ENCODE measurements at places on chromosomes 4 and X.

GRCh38 chr4:30720661-30721184, 554 bp downstream of the PCDH7 start:
- no peak for DNase-seq

- DNase-seq: no peak
Observed at GRCh38 chrX:24335871-24336270, 22.0 kb upstream of the SUPT20HL2 start.

DNA sequence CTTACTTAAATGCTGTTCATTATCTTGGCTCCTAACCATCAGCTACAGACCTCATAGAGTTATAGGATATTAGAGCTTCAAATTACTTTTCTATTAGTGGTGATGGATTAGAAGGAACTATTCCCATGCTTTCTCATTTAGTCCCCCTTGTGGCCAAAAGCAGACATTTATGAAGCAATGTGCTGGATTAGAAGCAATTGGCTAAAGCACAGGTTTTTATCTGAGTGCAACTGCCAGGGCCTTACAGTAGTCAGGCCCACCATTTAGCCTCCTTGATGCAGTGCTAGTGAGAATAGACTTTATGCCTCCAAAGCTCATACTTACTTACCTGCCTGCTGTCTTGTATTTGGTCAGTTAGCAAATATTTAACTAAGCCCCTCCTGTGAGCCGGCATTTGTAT, 93.0 kb downstream of the TSPAN7 start:
- DNase-seq: no peak

- no peak for DNase-seq
Observed at GRCh38 chr4:69713593-69713992, 46.8 kb downstream of the SULT1B1 start.

DNA sequence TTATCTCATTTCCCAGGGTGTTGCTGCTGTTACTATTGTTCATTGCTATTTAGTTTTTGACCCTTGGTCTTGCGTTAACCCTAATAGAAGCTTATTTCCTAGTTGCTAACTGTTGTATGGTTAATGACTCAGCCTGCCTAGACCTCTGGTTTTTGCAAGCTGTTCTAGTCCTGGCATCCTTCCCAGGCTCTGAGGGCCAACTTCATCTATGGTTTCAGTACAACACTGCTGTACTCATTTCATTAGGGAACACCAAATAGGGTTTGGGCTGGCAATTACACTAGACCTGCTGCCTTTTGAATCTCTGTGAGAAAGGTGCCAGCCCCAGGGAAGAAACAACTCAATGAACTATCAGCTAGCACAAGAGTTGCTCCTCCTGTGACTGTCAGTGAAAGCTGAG, 59.6 kb downstream of the DCX start:
- DNase-seq: no peak

- no peak for DNase-seq
Observed at GRCh38 chr4:40559585-40560465, 69.8 kb downstream of the RBM47 start.

GRCh38 chr4:1211371-1211770, 37.6 kb downstream of the CTBP1 start:
- DNase-seq: no peak

GRCh38 chr4:111639120-111639690, 506.0 kb upstream of the FAM241A start:
- no peak for DNase-seq

DNA sequence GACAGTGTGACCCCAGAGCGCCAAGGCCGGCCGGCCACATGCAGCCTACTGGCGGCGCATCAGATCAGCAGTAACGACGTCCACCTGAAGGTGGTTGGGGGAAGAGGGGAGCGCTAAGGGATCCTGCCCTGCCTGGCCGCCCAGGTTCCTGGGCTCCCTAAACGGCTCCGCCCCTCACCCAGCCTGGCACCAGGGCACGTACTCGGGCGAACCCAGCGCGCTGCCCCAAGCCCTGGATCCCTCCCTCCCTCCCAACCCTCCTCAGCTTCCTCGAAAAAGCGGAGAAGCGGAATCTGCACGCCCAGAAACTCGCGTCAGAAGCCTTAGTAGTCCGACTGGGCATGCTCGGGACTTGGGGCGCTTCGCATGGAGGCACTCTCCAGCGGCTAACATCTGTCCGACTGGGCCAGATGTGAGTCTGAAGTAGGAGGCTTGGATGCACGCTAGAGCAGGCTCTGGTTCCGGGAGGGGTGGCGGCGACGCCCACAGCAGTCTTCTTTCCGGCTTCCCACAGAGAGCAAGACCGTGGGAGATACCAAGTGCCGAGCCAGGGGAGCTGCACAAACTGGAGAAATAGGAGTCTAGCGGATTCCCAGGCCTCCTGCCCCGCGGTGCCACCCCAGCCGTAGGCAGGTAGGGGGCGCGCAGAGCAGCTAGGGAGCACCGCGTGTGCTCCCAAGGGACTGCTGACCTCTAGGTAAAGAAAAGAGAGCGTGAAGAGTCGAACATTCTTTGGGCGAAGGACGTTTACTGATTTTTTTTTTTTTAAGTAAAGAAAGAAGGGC, 114.3 kb upstream of the TEX13C start:
- DNase-seq: no peak

DNA sequence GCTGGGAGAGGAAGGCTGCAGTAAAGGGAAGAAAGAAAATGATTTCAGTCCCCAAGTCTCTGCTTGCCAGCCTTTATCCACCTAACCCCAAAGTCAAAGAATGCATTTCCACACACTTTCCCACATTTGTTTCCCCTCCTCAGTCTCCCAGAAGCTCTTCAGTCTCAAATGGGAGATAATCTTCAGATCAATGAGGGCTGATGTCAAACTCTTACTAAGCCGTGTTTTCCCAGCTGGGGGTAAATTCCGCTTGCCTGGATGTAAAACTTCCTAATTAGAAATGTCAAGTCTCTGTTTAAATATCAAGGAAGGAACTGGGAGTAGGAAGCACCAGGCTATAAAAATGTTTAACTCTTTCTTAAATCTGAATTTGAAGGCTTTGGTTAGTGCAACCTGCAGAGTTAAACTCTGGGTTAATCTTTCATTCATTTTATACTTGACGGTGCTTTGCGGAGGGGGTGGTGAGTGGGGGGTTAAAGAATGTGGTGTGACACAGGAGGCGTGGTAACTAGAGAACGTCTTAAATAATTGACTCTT, 601.4 kb upstream of the ACTRT1 start:
- DNase-seq: no peak

DNA sequence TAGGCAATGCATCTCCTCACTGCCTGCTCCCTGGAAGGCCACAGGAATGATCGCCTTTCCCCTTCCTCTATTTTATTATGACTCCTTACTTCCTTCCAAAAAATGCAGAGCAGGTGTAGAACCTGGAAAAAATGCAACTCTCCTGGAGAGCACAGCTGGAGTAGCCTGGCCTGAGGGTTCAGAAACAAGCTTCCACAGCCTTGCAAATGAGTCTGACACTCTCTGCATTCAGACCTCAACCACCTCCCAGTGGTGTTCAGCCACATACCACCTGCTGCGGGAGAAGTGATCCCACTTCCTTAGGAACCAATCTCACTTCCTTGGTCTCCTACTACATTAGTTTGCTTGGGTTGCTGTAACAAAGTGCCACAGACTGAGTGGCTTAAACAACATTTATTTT, 368.1 kb upstream of the NOCT start:
- no peak for DNase-seq

DNA sequence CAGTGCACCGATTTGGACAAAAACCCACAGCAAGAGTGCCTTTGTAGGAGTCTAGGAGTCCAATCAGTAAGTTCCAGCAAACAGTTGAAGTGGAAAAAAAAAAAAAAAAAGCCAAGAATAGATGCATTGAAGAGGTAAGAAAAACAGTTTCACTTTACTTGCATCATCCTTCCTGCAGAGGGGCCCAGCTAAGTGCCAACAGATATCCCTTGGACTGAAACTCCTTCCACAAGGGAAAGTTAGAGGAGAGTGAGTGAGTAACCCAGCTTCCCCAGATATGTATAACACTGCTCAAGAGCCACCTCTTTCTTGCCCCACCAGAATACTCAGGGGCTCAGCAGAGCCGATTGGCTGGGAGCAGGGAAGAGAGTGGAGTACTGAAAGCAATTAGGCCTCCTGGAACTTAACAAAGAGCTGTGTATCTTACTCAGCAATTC, 617.7 kb upstream of the SMIM31 start:
- no peak for DNase-seq

DNA sequence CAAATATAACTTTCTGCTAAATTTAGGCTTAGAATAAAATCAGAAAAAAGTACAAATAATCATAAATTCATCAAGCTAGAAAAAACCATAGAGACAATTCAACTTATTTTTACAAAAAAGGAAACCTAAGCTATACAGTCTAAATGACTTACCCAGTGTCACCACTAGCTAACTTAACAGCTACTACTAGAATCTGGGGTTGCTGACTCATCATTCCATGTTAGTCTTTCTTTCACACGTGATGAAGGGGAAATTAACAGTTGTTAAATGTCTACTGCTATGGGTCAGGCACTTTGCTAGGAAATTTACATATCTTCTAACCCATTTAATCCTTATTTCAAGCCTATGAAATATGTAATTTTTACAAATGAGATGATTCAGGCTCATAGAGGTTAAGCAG, 349.3 kb upstream of the GALNT7 start:
- DNase-seq: no peak

GRCh38 chr4:108247387-108248049, 78.8 kb upstream of the LEF1 start:
- DNase-seq: no peak

- no peak for DNase-seq
Observed at GRCh38 chr4:187422655-187423054, 572.9 kb upstream of the ZFP42 start.

GRCh38 chrX:139554991-139555675, 24.6 kb downstream of the F9 start:
- DNase-seq: no peak

- no peak for DNase-seq
Observed at GRCh38 chr4:124035364-124036041, 638.9 kb downstream of the SPRY1 start.

GRCh38 chrX:129654652-129655546, at the start of gene APLN:
Gene APLN (minus strand): TSS chrX:129654956. CDS start chrX:129654630, 326 bp downstream.
- DNase-seq: no peak

GRCh38 chr4:25749150-25749794, 93.6 kb downstream of the SLC34A2 start:
- no peak for DNase-seq

DNA sequence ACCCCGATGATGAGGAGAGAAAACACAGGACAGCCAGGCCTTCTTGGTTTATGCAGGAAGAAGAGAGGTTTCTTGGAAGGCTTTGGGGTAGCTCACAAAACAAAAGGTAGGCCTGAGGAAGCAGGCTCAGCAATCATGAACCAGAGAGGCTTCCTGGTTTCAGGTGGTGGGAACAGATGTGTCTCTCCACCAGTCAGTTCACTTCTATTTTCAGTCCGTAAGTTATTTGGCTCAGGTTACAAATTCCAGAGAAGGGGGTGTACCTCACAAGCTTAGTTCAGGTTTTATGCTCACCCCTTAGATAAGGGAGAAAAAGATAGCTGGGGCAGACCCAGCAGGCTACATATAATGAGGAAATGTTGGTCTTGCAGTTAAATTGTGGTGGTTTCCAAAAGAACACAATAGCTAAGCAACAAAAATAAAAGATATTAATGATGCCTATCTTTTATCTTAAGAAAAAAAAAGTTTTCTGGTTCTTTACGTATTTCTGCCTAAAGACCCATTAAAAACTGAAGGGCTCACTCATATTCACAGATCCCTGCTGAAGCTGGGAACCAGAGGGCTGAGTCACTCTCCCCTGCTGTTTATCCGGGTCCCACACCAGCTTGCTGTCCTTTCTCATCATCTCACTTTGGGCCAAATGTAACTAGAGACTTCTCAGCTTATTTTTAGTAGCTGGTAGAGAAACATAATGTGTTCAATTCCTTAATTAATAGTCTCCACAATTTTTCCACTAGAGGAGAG, 177.0 kb downstream of the CAMK2D start:
- DNase-seq: no peak

DNA sequence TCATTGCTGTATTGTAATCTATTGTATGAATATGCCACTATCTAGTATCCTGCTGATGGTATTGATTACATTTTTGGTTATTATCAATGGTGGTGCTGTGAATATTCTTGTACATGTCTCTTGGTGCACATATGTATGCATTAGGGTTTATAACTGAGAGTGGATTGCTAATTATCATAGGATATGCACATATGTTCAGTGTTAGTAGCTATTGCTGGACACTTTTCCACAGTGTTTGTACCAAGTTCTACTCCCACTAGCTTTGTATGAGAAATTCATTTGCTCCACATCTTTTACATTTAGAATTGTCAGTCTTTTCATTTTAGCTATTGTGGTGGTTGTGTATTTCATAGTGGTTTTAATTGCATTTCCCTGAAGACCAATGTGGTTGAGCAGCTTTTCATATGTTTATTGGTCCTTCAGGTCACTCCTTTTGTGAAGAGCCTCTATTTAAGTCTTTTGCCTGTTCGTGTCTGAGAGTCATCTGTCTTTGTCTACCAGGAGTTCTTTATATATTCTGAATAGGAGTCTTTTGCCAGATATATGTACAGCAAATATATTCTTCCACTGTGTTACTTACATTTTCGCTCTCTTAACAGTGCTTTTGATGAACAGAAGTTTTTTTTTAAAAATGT, 87.1 kb downstream of the TBC1D19 start:
- DNase-seq: no peak

- no peak for DNase-seq
Observed at GRCh38 chrX:54007682-54008081, 36.6 kb downstream of the PHF8 start.

GRCh38 chr4:141637565-141637964, 1.2 kb downstream of the IL15 start:
- no peak for DNase-seq

DNA sequence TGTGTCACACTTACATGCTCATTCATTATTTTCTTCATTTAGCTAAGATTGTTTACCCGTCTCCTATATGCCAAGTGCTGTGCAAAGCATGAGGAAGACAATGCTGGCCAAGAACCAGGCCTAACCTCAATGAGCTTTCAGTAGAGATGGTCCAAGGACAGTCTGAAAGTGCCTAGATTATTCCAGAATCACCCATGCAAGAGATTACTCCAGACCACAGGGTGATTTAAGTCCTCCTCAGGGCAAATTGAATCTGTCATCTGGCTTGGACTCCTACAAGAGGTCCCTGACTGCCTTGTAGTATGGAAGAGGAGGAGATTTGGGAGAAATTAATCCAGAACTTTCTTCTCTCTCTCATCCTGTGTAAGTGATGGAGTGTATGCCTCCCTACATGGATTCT, 99.4 kb upstream of the NDP start:
- DNase-seq: no peak

DNA sequence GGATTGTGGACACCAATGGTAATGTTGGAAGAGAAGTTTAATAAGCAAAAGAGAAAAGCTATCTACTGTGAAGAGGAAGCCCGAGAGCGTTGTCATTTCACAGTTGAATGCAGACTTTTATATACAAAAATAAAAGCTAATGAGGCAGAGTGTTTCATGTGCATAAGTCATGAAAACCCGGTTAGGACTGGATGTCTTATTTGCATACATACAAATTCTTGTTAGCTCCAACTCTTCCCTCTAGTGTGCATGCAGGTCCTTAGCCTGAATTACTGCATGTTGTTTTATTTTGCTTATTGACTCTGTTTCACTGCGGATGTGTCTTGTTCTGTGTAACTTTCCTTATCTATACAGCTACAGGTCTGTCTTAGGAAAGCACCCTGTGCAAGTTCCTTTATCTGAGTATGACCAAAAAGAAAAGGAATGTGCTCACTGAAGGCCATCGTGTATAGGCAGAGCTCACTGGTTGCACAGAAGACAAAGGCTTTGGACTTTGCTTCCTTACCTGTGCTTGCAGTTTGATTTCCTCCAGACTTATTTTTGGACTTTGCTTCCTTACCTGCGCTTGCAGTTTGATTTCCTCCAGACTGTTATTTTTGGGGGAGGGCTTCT, 25.1 kb upstream of the UGT2B11 start:
- DNase-seq: no peak

All from BJ (cell line).